Stimulated activated CD8-positive, alpha-beta memory T cell treated with anti-CD3 and anti-CD28 coated beads, Interleukin-7, amount 100 ng/mL, for 48 hours (primary cell): ENCODE measurements at places on chromosomes 7 and 10.

DNA sequence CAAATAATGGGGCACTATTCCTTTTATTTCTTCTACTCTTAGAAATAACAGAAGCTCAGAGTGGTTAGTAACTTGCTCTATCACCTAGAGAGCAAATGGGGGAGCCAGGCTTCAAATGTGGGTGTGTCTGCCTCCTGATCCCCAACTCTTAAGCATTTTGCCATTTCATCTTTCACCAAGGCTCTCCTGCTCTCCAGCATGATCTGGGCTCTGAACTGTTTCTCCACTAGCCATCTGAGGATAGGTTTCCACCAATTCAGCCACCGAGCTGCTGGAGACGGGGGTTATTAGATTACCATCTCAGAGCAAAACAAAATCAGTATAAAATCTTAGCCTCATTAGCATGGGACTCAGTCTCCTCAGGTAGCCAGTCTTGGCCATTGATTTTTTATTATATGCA, 20.2 kb upstream of the VAX1 start:
- DNase-seq: no peak

- DNase-seq: no peak
Observed at GRCh38 chr10:78460204-78460603, 426.5 kb downstream of the RPS24 start.

GRCh38 chr7:886626-887487, 10.5 kb downstream of the GET4 start:
- no peak for DNase-seq

- no peak for DNase-seq
Observed at GRCh38 chr10:22444219-22444788, 99.0 kb downstream of the SPAG6 start.
